AG04449 (cell line): ENCODE measurements at places on chromosomes 16 and 17.

DNA sequence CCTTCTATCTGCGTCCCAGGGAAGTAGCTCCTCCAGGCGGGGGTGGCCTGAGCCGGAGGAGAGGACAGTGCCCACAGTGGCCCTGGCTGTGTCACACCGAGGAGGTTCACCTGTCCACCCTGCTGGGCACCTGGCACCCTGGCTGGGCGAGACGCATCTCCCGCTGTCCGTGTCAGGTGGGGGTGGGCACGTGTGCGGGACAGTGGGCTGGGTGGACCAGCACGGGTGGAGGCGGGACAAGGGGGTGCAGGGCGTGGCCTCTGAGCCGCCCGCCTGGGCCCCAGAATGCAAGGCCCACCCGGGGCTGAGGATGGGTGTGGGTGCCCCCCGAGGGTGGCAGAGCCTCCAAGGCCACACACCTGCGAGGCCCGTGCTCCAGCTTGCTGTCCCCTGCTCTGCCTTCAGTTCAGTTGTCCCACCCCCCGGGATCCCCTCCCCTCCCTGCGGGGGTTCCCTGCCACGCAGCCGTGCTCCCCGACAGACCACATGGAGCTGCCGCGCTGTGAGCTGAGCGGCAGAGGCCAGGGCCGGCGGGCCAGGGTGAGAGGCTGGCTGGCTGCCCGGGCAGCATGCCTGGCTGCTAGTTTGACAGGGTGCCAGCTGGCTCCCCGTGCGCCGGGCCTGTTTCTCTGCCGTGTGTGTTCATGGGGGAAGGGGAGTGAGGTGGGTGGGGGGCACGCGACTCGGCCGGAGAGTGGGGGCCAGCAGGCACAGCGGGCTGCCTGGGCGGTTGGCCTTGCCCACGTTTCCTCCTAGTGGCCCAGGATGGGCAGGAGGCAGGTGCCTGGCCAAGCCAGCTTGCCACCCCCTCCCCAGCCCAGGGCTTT is 33.9 kb downstream of the BAHCC1 start:
- DNase-seq = no peak

- peak; percentile 83 for DNase-seq
These were observed 6.0 kb upstream of the RNF213 start for GRCh38 chr17:80254396-80255251.

- DNase-seq = no peak
These were observed 1.0 kb downstream of the EIF1 start for GRCh38 chr17:41689497-41690299.

GRCh38 chr17:72117535-72118334 is 3.1 kb upstream of the SOX9 start:
- no peak for DNase-seq
